ENCODE measurements at places on chromosomes 16 and 17.

- peak; percentile 43 for DNase-seq
Observed at GRCh38 chr16:4081521-4082021, 34.7 kb downstream of the ADCY9 start.

GRCh38 chr16:81204798-81205680 lies 33.5 kb upstream of the BCO1 start:
- peak; percentile 39 for DNase-seq

DNA sequence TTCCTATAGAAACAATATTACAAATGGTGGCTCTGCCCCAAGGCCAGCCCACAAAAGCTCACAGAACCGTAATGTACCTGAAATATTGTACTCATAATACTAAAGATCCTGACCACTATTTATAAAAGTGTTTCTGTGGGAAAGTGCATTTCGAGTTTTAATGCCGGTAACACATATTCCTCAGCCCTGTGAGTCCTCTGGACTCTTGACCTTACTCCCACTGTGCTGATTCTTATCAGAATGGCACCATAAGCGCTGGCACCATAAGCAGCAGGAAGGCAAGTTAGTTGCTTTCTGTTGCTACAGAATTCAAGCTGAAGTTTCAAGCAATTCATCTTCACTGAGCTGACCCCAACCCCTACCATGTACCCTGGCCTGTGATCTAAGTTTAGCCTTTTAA lies 36.4 kb upstream of the MED13 start:
- no peak for DNase-seq

DNA sequence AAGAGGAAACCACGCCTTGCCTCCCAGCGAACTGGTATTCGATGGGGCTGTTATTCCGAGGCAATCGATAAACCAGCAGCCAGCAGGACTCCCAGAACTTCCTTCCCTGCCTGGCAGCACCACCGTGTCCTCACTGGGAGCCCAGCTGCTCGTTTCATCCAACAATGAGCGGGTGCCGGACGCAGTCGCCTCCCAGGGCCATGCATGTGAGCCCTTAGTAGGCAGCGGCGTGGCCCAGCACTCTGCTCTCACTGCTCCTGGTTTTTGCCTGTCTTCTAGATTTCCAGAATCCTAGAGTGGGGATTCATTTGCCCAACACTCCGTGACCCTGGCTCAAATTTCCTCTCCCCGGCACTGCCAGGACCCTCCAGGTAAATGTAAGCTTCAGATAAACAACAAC lies 29.1 kb upstream of the RASD1 start:
- no peak for DNase-seq
